ENCODE measurements at places on chromosomes 16 and 17.

GRCh38 chr17:35243561-35244340, 879 bp downstream of the SLFN5 start:
- no peak for DNase-seq

DNA sequence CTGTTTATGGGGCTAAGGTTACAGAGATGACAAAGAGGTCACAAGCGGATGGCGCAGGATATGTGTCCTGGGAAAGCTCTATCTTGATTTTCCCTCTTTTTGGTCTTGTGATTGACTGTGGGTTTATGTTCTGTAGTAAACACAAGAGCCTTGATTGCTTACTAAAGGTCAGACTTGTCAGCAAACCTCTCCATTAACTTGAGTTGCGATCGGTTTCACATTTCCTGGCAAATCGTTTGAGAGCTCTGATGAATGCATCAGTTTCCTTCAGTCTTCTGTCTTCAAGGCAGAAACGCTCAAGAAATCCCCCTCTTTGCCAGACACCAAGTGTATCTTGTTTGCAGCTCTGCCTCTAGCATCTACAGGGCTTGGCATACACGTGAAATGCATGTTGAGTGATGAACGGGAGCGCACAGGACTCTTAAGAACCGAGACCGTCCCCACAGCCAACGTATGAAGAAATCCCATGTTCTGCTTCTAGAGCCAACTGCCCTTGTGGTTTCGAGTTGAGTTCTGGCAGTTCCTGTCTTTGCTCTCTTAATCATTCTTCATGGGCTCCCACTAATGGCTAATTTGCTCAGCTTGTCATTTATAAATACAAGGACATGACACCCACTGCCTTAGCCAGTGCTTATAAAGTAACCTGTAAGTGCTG, 143.3 kb downstream of the PITPNC1 start:
- peak; percentile 26 for DNase-seq

GRCh38 chr16:75317101-75317522, 65.7 kb upstream of the BCAR1 start:
- DNase-seq: no peak

DNA sequence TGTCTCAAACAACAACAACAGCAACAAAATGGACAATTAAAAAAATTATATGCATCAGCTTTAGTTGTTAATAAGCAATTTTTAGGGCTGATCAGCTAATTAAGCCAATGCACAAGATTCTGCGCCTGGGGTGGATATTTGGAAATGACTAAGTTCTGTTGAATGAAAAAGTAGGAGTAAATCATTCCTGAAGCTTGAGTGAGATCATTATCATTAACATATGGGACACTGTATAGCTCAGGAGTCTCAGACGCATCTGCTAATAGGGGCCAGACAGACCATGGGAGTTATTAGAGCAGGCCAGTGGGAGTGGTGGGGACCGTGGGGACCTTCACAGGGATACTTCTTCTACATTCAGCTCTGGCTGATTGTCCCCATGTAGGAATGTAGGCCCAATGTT, 22.8 kb downstream of the IRX5 start:
- DNase-seq: no peak

DNA sequence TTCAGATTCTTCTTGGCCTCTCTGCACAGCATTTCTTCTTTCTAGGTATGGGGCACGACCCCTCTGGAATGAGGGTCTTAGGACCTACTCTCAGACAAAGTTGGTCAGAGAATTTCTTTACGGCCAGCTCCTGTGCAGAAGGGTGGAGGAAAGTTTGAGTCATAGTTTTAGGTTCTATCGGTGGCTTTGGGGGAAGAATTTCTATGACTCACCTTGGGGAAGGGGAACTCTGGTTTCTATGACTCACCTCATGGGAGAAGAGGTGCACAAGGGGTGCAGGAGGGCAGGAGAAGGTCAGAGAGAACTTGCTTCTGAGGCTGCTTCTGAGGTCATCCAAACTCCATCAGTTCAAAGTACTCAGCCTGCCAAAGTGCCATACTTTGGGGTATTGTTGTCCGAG, 2.5 kb upstream of the ABCC12 start:
- peak; percentile 28 for DNase-seq

GRCh38 chr17:65515959-65516948, 45.2 kb downstream of the AXIN2 start:
- DNase-seq: peak; percentile 35

DNA sequence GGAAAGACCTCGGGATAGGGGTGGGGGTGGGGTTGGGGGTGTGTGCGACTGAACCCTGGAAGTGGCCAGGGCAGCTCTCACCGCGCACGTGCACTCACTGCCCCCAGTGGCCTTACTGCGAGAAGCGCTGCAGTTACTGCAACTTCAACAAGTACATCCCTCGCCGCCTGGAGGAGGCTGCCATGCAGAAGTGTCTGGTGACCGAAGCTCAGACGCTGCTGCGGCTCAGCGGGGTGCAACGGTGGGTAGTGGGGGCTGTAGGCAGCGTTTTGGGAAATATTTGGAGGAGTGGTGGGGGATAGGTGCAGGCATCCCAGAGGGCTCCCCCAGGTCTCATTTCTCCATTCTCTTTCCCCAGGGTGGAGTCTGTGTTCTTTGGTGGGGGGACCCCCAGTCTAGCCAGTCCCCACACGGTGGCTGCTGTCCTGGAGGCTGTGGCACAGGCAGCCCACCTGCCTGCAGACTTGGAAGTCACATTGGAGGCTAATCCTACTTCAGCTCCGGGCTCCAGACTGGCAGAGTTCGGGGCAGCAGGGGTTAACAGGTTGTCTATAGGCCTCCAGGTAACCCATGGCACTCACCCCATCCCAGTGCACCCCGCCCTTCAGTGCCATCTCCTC, 972 bp downstream of the RSAD1 start:
- peak; percentile 38 for DNase-seq

- DNase-seq: no peak
Observed at GRCh38 chr17:37802061-37802595, 57.3 kb upstream of the HNF1B start.

GRCh38 chr17:79777894-79778503, at the start of gene CBX2:
Gene CBX2 (plus strand): TSS chr17:79778148. CDS start chr17:79778236, 88 bp downstream.
- no peak for DNase-seq

GRCh38 chr16:58906981-58907715, 173.0 kb upstream of the GOT2 start:
- DNase-seq: no peak

DNA sequence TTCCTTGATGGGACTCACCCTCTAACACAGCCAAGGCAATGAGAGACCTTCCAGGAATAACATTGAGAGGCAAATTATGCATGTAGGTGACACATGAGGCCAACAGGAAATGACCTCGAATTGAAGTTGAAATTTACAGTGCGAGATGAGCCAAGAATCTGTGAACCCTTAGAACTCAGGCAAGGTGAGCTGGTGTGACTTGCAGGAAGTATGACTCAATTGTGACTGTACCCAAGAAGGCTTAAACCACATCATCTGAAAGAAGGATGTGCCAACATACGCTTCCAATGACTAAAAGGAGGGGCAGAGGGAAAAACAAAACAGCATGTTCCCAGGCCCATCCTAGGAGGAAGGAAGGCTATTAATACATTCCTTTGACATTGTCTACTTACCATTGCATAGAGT, 44.8 kb downstream of the PITPNC1 start:
- no peak for DNase-seq

- DNase-seq: no peak
Observed at GRCh38 chr16:4870138-4870671, 22.9 kb downstream of the UBN1 start.

DNA sequence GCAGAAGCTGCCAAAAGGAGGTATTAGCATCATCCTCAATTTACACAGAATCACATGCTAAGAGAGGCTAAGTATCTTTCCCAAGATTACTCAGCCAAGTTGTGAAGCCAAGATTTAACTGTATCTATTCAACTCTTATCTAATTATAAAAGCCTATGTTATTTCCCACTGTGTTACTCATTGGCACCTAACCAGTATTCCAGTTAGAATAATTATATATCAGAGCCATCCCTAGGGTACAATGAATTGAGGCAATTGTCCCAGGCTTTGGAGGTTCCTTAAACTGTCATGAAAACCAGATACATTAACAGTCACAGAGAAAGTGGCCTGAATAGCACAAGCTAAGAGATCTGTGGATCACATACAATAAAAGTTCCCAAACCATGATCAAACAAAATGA, 10.9 kb upstream of the AMFR start:
- no peak for DNase-seq

GRCh38 chr16:31354394-31355291, at the start of gene ITGAX:
Gene ITGAX (plus strand): TSS chr16:31355176. CDS start chr16:31355255, 79 bp downstream.
- DNase-seq: no peak

- no peak for DNase-seq
Observed at GRCh38 chr16:85639529-85640253, 26.6 kb downstream of the GSE1 start.

DNA sequence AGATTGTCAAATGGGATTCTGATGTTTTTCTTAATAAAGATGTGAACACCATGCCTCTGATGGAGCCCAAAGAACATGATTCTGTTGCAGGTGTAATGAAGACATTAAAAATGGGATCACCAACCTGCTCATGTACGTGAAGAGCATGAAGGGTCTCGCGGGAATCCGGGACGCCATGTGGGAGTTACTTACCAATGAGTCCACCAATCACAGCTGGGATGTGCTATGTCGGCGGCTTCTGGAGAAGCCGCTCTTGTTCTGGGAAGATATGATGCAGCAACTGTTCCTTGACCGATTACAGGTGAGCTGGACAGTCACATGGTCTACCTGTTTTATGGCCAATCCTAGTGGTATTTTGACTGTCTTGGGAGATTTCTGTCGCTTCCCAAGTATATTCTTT, 7.6 kb downstream of the COG1 start:
- DNase-seq: no peak

- DNase-seq: no peak
Observed at GRCh38 chr16:10485698-10486382, 94.6 kb downstream of the EMP2 start.

DNA sequence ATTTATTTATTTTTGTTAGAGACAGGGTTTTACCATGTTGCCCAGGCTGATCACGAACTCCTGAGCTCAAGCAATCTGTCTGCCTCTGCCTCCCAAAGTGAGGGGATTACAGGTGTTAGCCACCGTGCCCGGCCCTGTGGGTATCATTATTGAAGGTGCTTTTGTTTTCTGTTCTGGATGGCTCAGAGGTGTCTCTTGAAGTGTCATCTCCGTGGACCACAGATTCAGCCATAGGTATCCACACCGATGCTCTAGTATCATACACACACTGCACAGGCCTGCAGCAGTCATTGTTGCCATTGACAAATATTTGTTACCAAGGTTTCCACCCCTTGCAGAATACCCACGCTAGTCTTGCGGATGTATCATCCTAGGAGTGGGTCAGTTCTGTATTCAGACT, 446.2 kb downstream of the XYLT1 start:
- no peak for DNase-seq

- no peak for DNase-seq
Observed at GRCh38 chr16:58125781-58126335, 3.3 kb downstream of the CFAP20 start.

DNA sequence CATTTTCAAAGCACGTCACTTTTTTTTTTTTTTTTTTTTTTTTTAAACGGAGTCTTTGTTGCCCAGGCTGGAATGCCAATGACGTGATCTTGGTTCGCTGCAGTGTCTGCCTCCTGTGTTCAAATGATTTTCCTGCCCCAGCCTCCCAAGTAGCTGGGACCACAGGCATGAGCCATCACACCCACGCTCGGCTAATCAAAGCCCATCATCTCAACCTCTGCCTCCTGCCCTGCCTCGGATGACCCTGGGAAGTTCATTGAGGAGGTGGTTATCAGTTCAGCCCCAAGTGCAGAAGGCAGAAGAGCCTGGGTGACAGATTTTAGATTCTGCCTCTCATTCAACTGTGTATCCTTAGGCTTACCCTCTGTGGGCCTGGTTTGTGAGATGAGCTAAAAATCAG, 484.9 kb upstream of the EEF2KMT start:
- DNase-seq: no peak

DNA sequence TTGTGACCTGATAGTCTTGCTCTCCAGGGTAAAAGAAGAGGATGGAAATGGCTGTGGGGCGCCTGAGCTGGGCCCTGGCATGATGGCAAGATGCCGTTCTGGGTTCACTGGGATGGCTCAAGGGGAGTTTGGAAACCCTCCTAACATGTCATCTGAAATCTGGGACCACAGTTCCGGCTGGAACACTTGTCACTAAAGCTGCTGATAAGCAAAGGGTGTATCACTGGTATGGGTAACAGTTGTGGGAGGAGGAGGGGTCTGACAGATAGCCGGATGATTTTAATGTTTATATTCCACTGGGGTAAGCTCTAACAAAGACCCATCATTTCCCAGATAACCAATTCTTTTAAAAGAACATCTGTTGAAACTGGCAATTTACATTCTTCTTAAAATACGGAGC, 390.2 kb downstream of the WWOX start:
- DNase-seq: no peak

DNA sequence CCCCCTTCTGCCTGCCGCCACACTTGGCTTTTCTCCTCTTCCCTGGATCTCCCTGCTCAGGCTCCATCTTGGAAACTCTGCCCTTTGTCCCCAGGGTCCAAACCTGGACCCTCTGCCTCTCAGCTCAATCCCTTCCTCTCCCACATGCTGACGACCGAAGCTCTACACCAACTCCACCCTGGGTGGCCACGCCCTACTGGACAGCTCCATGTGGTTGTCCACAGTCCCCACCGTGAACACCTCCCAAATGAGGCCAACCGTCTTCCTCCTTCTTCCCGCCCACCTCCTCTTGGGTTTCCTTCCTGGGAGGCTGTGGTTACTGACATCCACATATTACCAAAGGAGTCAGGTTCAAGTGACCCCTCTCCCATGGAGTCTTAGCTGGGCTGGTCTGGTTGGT, 22.6 kb upstream of the MLKL start:
- DNase-seq: no peak

DNA sequence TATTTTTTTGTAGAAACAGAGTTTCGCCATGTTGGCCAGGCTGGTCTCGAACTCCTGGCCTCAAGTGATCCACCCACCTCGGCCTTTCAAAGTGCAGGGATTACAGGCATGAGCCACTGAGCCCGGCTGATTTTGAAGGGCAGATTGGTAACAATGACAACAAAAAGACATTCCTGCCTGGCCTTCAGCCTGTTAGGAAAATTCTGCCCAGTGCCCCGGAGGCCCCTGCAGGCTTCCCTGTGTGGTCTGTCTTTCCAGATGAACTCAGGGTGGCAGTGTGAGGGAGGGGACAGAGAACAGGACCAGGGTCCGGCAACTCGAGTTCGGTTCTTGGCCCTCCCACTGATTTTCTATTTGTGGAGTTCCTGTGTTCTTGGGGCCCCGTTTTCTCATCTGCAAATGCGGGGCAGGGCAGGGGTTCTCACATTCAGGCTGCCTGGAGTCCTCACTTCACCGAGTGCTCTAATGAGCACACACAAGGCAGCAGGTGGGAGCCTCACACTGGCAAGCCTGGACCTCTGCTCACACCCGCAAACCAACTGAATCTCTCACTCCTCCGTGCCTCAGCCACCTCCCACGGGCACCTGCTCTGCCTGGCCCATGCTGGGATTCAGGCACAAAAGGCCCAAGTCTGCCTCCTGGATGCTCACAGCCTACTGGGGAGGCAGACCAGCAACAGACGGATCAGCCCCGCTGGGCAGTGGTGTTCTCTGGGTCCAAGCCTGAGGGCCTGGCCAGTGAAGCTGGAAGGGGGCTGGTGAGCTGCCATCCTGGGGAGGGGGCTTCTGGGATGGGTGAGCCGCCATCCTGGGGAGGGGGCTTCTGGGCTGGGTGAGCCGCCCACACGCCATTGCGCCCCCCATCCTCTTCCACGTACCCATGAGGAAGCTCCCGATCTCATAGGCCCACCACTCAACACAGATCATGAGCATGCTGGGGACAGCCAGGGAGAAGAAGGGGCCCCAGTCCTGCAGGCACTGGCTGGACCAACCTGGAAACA, 10.3 kb downstream of the SLC47A2 start:
- no peak for DNase-seq

- DNase-seq: no peak
Observed at GRCh38 chr16:57607676-57608461, 20.6 kb upstream of the ADGRG1 start.

Data from fibroblast of skin of left biceps (primary cell).